Activated CD4-positive, alpha-beta T cell treated with anti-CD3 and anti-CD28 coated beads for 4 hours (primary cell): ENCODE measurements at places on chromosomes 11 and 22.

DNA sequence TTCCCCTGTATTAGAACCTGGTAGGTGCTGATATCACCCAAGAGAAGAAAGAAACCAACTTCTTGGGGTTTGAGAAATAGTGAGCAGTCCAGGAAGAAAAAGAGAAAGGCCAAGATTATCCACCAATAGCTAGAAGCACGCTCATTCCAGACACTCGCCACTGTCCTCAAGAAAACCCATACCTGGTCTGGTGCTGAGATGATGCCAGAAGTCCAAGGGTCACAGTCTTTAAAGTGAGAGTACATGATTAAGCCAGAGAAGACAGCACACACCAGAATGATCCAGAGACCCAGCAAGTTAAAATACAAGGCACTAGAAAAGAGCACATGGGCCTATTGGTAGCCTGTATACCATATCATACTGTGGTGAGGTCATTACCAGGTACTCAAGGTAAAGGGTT lies 23.6 kb downstream of the SLC5A12 start:
- DNase-seq = no peak

GRCh38 chr22:49587421-49587820 lies 240.3 kb downstream of the BRD1 start:
- DNase-seq = no peak

DNA sequence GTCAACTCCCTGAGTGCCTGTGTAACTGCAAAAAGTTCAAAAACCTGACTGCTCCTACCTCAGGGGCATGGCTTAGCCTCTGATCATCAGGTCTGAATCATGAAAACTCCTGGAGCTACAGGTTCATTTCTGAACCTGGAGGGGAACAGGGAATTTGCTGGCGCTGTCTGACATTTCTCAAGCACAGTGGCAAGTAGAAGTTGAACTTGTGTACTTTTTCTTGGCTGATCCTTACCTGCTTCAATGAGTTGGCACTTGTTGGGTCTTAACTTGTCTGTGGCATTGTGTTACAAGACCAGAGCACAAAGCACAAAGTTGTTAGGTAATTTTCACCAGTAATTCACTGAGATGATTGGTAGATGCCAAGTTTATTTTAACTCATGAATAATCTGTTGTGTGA lies 3.3 kb downstream of the TMEM109 start:
- no peak for DNase-seq

DNA sequence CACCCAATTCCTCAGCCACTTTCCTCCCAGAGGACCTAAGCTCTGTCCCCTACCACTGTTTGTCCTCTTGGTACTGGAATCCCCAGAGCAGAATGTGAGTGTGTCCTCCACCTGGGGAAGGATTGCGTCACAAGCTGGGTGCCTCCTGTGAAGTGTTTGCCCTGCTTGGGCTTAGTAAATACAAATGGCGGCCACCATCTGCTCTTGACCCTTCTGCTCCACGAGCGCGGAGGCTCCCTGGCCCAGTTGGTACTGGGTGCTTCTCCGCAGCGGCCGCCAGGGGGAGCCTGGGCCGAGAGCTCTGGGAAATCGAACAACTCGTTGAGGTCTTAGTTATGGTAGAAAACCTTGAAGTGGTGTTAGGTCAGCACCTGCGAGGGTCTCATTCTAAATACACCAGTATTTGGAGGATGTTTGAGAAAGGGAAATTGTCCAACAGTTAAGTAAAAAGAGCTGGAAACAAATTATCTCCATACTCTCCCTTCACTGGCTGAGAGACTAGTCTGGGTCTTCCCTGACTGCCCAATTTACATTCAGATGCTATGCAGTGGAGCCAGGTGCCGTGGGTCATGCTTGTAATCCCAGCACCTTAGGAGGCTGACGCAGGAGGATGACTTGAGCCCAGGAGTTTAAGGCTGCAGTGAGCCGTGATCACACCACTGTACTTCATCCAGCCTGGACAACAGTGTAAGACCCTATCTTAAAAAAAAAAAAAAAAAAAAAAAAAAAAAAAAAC lies 74.6 kb upstream of the TEAD1 start:
- DNase-seq = peak; percentile 15

GRCh38 chr11:1422481-1422880 lies 32.7 kb downstream of the BRSK2 start:
- no peak for DNase-seq

- DNase-seq = no peak
These were observed 45.3 kb downstream of the ZBTB44 start for GRCh38 chr11:130269326-130269943.

DNA sequence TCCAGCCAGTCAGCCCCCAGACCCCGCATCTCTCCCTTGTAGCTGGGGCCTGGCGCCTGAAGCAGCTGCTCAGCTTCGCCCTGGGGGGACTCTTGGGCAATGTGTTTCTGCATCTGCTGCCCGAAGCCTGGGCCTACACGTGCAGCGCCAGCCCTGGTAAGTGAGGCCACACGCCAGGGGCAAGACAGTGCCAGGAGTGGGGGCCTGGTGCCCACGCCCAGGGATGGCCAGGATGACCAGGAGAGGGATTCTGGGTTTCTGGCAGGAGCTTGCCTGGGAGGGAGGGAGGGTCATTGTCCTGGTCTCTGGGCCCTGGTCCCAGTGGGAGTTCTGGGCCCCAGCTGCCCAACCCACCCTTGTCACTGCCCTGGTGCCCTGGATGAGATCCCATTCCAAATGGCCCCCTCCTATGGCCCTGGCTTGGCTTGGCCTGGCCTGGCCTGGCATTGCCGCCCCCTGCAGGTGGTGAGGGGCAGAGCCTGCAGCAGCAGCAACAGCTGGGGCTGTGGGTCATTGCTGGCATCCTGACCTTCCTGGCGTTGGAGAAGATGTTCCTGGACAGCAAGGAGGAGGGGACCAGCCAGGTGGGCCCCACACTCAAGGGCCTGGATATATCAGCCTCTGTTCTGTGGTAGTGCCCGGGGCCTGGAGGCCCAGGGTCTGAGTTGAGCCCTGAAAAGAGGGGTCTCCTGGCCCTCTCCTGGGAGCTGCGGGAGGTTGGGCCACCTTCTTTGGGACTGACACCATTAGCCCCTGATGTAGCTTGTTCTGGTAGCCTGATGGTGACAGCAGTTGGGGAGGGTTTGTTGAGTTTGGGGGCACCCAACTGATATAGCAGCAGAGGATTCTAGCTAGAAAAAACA lies 3.7 kb downstream of the SLC39A13 start:
- peak; percentile 40 for DNase-seq

DNA sequence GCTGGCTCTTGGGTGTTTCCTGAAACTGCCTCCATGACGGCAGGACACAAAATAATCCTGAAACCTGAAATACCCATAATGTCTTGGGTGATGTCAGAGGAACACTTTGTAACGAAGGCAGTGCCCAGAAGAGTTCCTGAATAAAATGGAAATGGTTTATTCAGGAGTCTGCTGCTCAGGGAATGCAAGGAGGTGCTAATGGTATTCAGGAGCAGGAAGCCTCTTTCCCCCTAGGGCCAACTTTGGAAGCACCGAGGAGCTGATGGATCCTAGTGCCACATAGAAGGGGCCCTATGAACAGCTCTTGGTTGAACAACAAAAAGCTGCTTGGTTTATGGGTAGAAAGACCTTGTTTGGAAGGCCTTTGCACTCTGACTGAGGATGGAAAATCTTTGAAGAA lies 15.5 kb downstream of the TREH start:
- DNase-seq = no peak

GRCh38 chr11:112516261-112516660 lies 255.6 kb upstream of the PLET1 start:
- DNase-seq = no peak

DNA sequence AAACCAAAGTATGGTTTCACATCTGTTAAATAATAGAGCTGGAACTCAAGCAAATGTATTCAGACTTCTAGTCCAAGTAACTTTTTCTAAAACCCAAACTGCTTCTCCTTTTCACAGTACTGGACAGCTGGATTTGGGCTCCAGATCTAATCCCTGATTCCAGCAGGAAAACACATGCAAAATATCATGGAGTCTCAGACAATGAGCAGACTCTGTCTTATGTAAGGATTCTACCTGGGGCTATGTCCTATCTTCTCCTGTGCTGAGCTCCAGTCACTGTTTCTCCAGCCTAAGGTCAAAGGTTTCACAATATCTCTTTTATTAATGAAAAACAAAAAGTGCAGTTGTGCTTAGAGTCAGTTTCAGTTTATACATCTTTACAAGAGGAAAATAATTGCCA lies 83.2 kb upstream of the EED start:
- no peak for DNase-seq

DNA sequence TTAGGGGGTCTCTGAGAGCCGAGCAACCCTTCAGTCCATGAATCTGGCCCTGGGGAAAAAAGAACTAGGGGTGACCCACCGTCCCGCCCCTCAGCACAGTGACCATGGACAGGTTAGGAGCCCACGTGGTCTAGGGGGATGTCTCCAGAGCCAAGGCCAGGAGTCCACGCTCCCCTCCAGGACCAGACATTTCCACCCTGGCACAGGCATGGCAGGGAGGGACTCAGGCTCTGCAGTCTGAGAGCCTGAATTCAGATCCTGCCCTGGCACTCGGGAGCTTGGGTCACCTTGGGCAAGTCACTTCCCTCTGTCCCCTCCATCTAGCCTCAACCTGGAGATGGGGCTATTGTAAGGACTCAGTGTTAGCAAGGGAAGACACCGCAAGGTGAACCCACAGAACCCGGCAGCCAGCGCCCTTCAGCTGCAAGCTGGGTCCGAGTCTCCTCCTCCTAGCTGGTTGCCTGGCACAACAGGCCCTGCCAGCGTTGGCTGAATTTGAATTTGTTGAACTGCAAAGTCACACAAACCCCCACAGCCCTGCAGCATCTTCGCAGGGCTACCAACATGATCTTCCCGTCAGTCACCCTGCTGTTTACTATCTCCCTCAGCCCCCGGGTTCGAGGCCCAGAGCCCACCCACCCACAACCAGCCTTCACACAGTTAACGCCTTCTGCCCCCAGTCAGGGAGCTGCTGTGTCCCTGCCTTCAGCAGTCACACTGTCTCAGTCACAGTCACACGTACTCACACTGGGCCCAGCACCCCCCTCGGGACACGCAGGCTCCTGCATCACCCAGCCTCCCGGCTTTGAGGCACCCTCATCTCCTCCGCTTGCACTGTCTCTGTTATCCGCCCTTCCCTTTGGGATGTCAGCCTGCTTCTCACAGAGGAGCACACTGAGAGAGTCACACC lies 603 bp upstream of the PDGFB start:
- DNase-seq = no peak

GRCh38 chr11:26070714-26071380 lies 261.1 kb upstream of the ANO3 start:
- no peak for DNase-seq

DNA sequence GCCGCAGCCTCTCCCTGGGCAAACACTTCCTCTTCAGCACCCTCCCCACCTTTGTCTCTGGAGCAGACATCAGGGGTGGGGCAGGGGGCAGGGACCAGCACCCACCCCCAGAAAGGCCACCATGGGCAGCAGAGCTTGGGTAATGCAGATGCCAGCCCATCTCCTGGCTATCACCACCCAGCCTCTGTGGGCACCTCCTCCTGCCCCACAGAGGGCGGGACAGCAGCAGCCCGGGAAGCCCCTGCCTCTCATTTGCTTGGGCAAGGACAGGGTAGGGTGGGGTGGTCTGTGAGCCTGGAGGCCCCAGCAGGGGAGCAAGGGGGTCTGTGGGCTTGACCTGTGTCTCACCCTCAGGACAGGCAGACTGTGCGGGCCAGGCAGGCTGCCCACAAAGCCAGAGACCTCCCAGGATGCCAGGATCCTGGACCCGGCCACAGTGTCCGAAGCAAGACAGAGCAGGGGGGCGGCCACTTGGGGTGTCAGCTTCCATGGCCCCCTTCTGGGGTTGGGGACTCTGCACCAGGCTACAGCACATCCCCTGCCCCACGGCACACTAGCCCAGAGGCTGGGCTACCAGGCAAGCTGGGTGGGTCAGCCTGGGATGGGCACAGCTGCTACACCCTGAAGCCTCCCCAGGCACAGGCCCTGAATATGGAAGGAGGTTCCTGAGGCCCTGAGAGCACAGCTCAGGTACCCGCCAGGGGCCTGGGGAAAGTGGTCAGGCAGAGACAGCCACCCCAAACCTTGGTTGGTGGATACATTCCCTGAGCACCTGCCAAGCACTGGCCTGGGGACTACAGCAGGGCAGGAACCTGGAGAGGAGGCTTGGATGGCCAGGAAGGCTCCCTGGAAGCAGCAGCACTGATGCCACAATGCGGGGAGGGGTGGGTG lies 4.5 kb downstream of the RNH1 start:
- DNase-seq = no peak

DNA sequence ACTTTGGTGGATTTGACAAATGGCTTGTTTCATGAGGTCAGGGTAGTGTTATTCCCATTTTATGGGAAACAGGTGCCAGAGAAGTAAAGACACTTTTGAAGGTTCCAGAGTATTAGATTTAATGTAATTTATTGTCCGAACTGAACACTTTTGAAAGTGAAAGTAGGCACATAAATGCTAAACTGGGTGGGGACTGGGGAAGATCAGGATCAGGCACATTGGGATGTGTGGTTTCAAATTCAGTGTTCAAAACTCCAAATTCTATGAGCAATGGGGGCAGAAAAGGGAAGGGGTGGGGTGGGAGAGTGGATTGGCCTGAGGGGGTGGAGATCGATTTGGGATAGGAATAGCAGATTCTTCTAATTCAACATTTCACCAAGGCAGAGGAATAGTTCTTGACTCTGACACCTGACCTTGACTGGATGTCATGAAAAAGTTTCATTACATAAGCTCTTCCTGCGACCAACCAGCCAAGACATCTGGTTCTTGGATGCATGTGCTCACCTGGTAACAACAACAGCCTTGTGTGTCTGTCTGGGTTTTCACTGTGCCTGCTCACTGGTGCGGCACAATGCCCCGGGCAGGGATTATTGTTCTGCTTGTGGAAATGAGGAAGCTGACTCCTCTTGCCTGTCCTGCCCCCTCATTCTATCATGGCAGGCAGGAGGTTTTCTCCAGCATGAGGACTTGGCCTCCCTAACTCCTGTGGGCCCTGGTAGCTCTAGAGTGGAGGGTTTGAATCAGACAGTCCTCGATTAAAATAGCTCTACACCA lies 10.8 kb downstream of the PPFIBP2 start:
- no peak for DNase-seq

- DNase-seq = no peak
These were observed 50.4 kb upstream of the ARHGAP20 start for GRCh38 chr11:110762590-110762989.

DNA sequence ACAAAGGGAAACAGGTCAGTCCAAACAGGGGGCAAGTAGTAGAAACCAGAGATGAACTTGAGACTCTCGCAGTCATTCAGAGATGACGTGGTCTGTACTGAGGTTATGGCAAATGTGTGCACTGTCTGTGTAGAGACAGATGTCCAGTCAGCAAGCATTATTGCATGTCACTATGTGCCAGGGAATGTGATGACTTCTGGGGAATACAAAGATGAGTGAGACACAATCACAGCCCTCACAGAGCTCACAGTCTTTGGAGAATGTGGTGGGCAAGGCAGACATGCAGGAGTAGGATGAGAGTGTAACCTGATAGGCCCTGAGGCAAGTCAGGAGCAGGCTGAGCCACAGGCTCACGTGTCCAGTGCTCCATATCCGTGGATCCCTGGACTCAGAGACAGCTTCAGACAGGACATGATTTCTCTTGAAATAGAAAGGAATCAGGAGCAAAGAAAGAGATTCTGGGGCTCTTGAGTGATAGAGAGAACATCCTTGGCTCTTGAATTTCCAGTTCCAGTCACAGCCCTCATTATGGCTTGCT lies 550.7 kb downstream of the ETS1 start:
- DNase-seq = no peak
